ENCODE measurements at places on chromosomes 7 and 10.
A peak's percentile ranks its signal among the peaks of the same experiment; 100 is the strongest.

DNA sequence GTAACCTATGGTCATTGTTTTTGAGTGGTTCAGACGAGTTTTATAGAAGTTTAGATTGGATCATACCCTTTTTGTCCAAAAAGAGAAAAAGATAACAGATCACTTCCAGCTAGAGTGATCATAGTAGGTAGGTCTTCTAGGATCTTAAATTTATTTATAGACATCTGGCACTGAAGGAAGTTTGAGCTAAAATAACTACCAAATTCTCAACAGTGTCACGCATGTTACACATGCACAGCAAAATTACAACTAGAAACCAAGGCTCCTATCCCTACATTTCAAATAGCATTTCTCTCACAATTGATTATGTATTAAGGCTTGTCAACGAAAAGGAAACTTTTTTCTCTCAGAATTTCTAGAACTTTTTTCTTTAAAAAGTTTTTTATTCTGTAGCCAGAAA, 2.3 kb downstream of the CALU start:
- peaks cover 30% of the 10 kb centered on the region for H3K4me1 ChIP-seq
- no peak for DNase-seq
- no peak overlapping the region for H3K4me3 ChIP-seq
- H3K27ac ChIP-seq, result peak overlapping the region; percentile 98
- H3K27me3 ChIP-seq, result no peaks in the 10 kb centered on the region

- no peak overlapping the region for H3K4me3 ChIP-seq
- H3K27me3 ChIP-seq, result no peaks in the 10 kb centered on the region
- H3K4me1 ChIP-seq, result no peaks in the 10 kb centered on the region
- H3K27ac ChIP-seq, result no peak overlapping the region
- DNase-seq, result no peak
These were observed 16.8 kb upstream of the LAT2 start for GRCh38 chr7:74193054-74193453.

DNA sequence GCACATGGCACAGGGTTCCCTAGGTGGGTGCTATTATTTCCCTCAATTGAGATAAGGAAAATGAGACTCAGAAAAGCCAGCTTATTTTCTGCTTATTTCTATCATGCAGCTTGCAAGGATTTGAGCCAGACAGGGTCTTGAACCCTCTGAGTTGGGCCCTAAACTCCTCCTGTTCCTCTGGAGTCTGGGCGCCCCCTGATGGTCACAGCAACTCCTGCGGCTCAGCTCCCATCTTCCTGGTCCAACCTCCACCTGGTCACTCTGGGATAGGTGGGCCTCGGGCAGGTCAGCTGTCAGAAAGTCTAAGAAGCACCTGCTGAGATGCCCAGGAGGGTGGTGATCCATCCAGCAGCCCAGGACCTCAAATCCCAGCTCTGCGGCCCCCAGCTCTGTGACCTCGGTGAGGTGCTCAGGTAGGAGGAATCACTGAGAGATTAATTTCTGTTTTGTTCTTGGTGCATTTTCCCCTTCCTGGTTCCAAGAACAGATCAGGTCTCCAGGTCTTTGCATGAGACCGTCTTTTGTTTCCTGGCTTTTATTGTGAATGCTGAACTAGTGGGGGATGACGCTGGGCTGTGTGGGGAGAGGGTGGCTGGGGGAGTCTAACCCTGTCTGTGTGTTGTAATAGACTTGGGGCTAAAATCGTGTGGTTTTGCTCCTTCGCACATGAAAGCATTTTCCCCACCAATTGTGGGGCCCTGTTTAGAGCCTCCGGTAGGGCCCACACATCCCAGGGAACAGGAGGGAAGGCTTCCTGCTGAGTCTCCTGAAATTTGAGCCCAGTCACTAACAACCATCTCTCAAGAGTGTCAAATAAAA, 32.8 kb downstream of the TMEM130 start:
- no peak for DNase-seq
- H3K4me1 ChIP-seq, result peaks cover 11% of the 10 kb centered on the region
- H3K36me3 ChIP-seq, result no peaks in the 10 kb centered on the region
- no peak overlapping the region for H3K4me3 ChIP-seq
- H3K27me3 ChIP-seq, result no peaks in the 10 kb centered on the region
- no peak overlapping the region for H3K27ac ChIP-seq

DNA sequence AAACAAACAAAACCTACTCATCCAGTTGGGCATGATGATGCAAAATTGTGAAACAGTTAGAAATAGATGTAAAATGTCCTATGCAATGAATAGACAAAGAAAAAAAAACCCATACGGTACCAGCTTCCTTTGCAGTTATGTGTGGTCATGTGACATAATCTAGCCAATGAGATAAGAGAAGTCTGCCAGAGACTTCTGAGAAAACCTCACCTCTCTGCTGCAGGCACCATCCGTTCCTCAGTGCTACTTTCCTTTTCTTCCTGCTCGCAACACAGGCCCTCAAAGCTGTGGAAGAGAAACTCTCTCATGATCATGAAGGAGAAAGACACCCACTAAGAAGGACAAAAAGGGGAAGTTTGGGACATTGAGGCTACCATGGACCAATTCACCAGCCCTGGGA, 76.8 kb upstream of the CARD11 start:
- DNase-seq, result no peak
- H3K4me1 ChIP-seq, result no peaks in the 10 kb centered on the region
- H3K27me3 ChIP-seq, result no peaks in the 10 kb centered on the region
- no peak overlapping the region for H3K27ac ChIP-seq
- no peak overlapping the region for H3K4me3 ChIP-seq

- no peak overlapping the region for H3K4me3 ChIP-seq
- H3K4me1 ChIP-seq, result no peaks in the 10 kb centered on the region
- no peak overlapping the region for H3K27ac ChIP-seq
These were observed 24.6 kb upstream of the GLCCI1 start for GRCh38 chr7:7943951-7944350.

- no peaks in the 10 kb centered on the region for H3K27me3 ChIP-seq
- H3K4me1 ChIP-seq, result no peaks in the 10 kb centered on the region
- H3K4me3 ChIP-seq, result no peak overlapping the region
- DNase-seq, result no peak
- no peak overlapping the region for H3K27ac ChIP-seq
These were observed 21.8 kb downstream of the KCP start for GRCh38 chr7:128888756-128889095.

GRCh38 chr10:95832216-95833041, 75.3 kb upstream of the CC2D2B start:
- no peak for DNase-seq
- H3K4me1 ChIP-seq, result no peaks in the 10 kb centered on the region
- H3K36me3 ChIP-seq, result no peaks in the 10 kb centered on the region
- no peak overlapping the region for H3K4me3 ChIP-seq

DNA sequence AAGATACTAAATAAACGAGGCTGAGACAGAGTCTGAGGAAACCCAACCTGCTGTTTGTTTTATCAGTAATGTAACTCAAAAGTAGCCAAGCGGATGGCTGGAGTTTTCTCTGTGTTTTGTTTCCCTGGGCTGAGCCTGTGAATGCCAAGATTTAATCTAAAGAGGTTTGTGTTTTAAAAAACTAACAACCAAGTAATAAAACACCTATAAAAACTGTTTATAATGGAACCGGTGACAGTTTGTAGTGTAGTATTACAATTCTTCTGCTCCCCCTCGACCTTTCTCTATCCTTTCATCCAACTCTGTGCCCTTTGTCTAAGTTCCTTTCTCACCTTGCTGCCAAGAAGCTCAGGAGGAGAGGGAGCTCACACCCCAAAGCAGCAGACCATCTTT, 2.6 kb upstream of the KAT6B start:
- H3K27ac ChIP-seq, result peak overlapping the region; percentile 91
- no peaks in the 10 kb centered on the region for H3K36me3 ChIP-seq
- peak overlapping the region; percentile 93 for H3K4me3 ChIP-seq
- no peaks in the 10 kb centered on the region for H3K27me3 ChIP-seq

GRCh38 chr10:77553311-77553710, 84.3 kb downstream of the KCNMA1 start:
- H3K4me3 ChIP-seq, result no peak overlapping the region
- no peaks in the 10 kb centered on the region for H3K36me3 ChIP-seq
- H3K27me3 ChIP-seq, result no peaks in the 10 kb centered on the region
- DNase-seq, result no peak
- peaks cover 29% of the 10 kb centered on the region for H3K4me1 ChIP-seq
- peak overlapping the region; percentile 87 for H3K27ac ChIP-seq

DNA sequence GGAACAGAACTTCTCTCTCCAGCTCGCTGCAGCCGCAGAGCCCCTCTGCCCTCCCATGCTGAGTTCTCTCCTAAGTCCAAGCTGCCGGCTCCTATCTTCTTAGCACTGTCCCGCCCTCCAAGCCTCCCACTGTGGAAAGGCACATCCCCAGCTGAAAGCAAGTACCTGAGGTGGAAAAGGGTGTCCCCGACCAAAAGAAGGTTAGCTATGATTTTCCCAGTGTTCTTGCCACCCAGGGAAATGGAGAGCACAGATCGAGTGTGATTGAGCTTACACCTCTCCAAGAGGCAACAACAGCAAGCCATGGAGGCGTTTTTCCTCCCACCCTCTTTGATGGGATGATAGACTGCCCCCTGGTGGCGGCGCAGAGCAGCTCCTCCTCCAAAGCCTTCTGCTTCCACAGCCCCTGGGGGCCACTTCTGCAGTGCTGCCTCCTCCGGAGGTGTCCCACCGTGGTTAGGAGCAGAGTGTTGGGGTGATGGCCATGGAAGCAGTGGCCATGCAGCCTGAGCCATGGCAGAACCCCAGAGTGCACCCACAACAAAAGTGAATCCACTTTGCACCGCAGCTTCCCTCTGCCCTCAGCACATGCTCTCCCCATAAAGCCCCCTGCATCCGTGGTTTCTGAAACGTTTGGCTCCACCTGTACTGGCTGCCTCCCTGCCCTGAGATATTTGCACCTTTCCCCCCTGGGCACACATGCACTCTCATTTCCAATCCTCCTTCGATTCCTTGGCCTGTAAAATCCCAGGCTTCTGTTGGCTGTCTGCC, 143.1 kb upstream of the STK17A start:
- DNase-seq, result no peak
- H3K4me1 ChIP-seq, result no peaks in the 10 kb centered on the region
- H3K27ac ChIP-seq, result no peak overlapping the region
- no peaks in the 10 kb centered on the region for H3K27me3 ChIP-seq

GRCh38 chr10:4663162-4663992, 162.6 kb upstream of the AKR1E2 start:
- H3K4me1 ChIP-seq, result peaks cover 11% of the 10 kb centered on the region
- peak; percentile 43 for DNase-seq
- no peaks in the 10 kb centered on the region for H3K36me3 ChIP-seq
- no peaks in the 10 kb centered on the region for H3K27me3 ChIP-seq
- H3K27ac ChIP-seq, result peak overlapping the region; percentile 94

DNA sequence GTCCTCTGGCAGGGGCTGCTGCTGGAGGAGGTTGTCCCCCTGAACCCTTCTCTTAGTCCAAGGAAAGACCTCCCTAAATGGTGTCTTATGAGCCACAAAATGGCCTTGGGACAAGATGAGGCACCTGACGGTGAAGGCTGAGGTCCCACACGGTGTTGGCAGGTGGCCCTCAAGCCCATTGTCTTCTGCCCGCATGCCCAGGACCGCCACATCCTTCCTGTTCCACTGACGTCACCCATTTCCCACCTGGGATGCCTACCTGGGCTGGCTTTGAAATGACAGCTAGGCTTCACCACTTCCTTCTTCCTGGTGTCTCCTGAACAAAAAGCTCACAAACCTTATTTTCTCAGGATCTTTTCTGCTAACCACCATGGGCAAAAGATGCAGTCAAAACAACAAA, 2.1 kb upstream of the DMBT1 start:
- no peaks in the 10 kb centered on the region for H3K27me3 ChIP-seq
- DNase-seq, result peak; percentile 46
- no peaks in the 10 kb centered on the region for H3K4me1 ChIP-seq
- H3K27ac ChIP-seq, result no peak overlapping the region
- no peaks in the 10 kb centered on the region for H3K36me3 ChIP-seq

DNA sequence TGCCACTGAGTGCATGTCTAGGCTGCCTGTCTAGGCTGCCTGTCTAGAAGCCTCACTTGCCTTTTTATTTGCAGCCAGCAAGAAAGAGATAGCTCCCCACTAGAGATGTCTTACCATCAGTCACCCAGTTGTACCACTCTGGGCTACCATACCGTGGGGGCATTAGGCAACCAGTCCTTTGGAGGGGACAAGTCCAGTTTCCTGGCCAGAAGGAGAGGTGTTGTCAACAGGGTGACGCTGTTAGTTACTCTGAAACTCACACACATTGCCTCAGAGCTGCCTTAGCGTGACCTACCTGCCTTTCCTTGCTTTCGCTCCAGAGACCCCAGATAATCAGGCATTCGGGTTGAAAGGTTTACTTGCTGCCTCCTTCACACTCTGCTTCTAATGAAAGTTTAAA, 155.4 kb downstream of the CELF2 start:
- no peaks in the 10 kb centered on the region for H3K36me3 ChIP-seq
- no peaks in the 10 kb centered on the region for H3K27me3 ChIP-seq
- H3K4me3 ChIP-seq, result no peak overlapping the region
- H3K27ac ChIP-seq, result no peak overlapping the region
- H3K4me1 ChIP-seq, result no peaks in the 10 kb centered on the region

- peak; percentile 96 for DNase-seq
- no peaks in the 10 kb centered on the region for H3K36me3 ChIP-seq
- H3K4me3 ChIP-seq, result peak overlapping the region; percentile 56
- H3K27me3 ChIP-seq, result no peaks in the 10 kb centered on the region
- H3K4me1 ChIP-seq, result peaks cover 21% of the 10 kb centered on the region
These were observed 8.8 kb upstream of the INTS1 start for GRCh38 chr7:1512781-1513656.

DNA sequence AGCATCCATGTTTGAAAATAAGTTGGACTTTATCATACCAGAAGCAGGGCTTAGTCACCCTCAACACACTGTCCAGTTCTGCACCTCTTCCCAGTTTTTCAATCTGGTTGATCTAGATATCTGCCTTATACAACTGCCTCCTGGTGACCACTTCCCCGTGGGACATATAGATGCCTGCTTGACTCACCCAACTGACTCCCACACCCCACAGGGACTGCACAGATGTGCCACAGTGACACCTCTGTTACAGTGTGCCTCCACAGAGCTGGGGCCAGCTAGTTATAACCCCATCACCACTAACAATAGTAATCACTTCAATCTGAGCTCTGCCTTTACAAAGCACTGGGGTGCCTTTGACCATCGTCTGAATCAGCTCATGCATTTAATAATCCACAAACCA, 82.6 kb upstream of the AOAH start:
- DNase-seq, result no peak
- no peaks in the 10 kb centered on the region for H3K36me3 ChIP-seq
- no peaks in the 10 kb centered on the region for H3K27me3 ChIP-seq
- H3K27ac ChIP-seq, result no peak overlapping the region
- no peak overlapping the region for H3K4me3 ChIP-seq

DNA sequence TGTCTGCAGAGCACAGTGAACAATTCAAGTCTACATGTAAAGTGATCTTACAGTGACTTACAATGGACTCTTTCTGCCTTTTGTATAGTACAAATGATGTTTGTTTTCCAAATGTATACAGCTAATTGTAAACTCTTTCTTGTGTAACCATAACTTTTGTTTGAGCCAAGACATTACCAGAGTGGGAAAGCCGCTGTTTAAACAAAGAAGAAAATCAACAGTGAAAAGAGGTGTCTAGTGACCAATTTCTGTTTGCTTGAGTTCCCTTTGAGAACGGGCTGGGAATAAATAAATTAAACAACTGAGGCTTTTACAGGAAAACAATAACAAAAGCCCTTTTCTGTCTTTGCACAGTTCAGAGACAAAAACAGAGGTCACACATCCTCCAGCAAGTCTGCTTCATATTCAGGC, 1163.4 kb downstream of the CNTNAP2 start:
- H3K4me1 ChIP-seq, result no peaks in the 10 kb centered on the region
- DNase-seq, result no peak
- no peaks in the 10 kb centered on the region for H3K27me3 ChIP-seq
- no peak overlapping the region for H3K4me3 ChIP-seq
- no peaks in the 10 kb centered on the region for H3K36me3 ChIP-seq

Measured in ascending aorta (tissue), 2 donors.